ENCODE measurements at places on chromosomes 5 and 9.

DNA sequence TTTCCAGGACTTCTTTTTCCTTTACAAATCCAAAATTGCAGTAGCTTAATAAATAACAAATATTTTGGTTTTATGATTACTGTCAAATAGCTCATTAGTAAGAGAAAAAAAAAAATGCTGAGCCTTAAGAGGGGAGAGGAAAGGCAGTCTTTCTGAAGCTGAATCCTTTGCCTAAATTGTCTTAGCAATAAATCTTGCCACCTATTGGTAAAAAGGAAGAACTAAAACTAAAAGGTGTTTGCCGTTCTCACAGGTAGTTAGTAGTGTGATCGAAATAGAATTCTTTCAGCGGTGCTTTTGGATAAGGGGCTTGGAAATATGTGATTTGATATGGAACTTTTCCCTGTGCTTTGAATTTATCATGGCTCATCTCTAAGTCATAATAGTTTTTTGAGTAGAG, 31.2 kb downstream of the PIK3R1 start:
- DNase-seq = no peak

DNA sequence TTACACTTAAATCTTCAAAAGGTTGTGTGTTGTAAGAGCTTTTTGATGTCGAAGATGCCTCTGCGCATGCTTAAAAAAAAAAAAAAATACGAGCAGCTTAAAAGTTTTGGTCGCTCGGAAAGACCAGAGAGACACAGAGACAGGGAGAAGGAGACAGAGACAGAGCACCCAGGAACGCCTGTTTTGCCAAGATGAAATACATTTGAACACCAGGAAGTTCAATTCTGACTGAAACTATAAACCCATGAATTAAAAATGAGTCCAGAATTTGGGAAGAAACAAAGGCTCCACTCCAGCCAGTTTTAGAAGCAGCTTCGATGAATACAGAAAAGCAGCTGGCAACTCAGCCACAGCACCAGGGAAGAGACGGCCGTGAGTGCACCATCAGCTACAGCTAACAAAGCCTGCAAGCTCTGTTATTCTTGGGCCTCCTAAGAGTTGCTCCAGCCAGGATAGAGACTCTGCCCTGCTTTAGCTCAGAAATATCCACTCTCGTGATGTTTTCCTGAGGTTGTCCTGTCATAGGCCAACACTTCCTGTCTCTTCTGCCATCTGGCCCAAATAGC, 2.5 kb upstream of the ZNF474 start:
- no peak for DNase-seq

- no peak for DNase-seq
Observed at GRCh38 chr9:130104491-130105193, 50.9 kb downstream of the GPR107 start.

- DNase-seq = no peak
Observed at GRCh38 chr9:20630241-20630943, 8.1 kb upstream of the MLLT3 start.

DNA sequence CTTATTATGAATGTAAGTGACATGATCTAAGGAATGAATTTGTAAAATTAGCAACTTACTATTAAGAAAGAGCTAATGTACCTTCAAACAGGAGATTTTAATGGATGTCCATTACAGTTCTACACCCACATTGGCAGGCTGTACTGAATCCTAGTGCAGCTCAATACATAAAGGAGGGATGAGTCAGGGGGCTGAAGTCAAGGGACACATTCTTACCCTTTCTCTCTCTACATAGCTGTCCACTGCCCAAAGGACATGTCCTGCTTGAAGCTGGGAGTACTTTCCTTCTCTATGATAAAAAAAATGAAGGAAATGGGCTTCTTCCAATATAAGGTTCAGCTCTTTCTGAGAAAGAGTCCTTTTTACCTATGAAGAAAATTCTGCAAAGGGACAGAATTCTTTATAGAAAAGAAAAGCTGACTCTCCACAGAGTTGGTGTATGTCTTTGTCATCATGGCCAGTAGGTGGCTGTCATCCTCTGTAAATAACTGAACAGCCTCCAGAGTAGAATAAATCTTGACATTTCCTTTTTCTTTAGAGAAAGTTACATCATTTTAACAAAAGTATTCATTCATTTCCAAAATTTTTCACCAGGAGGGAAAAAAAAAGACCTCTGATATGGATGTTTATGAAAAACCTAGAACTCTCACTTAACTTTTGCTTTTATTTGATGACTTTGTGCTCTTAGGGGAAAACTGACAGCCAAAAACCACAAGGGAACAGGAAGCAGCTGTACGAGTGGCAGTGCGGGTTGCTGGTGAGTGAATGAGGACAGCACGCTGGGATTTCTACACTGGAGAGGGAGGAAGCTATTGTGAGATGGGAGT, 13.1 kb upstream of the IFNA14 start:
- DNase-seq = no peak
